ENCODE measurements at places on chromosomes 7 and 10.
A peak's percentile ranks its signal among the peaks of the same experiment; 100 is the strongest.

- no peak for DNase-seq
Measured at GRCh38 chr10:124991835-124992234, 49.9 kb downstream of the ZRANB1 start.

GRCh38 chr7:87152897-87153641 is 816 bp downstream of the DMTF1 start:
- DNase-seq, result no peak

- no peak for DNase-seq
Measured at GRCh38 chr10:116768786-116769185, 26.4 kb upstream of the HSPA12A start.

- DNase-seq, result no peak
Measured at GRCh38 chr7:40983111-40983510, 719.8 kb downstream of the INHBA start.

DNA sequence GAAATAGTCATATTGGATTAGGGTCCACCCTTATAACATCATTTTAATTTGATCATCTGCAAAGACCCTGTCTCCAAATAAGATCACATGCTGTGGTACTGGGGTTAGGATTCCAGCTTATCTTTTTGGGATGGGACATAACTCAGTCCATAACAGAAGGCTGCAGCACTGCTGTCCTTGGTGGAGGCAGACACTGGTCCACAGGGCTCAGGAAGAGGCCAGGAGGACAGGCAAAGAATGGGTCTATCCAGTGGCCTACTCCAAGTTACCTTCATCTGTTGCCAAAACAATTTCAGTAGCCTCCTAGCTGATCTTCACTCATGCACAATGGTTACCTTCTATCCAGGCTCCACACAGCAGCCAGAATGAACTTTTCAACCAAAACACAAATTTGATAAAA is 387.0 kb downstream of the GRID1 start:
- no peak for DNase-seq

- DNase-seq, result no peak
Measured at GRCh38 chr10:77637532-77638320, at the start of gene KCNMA1. Gene KCNMA1 (minus strand): TSS chr10:77637808.

- DNase-seq, result no peak
Measured at GRCh38 chr10:86963341-86963919, 4.9 kb upstream of the ADIRF start.

DNA sequence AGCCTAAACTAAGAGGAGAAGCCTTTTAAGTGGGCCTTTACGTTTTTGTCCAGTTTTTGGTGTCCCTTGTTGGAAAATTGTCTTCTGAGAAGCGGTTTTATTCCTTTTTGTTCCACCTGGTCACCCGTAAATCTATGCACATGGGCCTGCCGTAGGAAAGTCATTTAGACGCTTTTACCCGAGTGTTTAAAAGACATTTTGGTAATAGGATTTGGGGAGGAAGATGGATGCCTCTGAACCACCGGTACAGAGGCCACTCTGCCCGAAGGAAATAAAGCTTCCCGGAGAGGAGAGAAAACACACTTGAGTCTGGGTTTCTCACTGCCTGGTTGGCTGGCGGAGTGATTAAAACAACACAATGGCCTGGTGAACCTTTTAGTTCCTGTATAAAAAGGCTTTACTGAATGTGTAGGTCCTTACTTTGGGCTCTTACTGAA is 760 bp downstream of the THNSL1 start:
- DNase-seq, result peak; percentile 7

GRCh38 chr7:151406051-151406875 is 3.6 kb downstream of the WDR86 start:
- no peak for DNase-seq

DNA sequence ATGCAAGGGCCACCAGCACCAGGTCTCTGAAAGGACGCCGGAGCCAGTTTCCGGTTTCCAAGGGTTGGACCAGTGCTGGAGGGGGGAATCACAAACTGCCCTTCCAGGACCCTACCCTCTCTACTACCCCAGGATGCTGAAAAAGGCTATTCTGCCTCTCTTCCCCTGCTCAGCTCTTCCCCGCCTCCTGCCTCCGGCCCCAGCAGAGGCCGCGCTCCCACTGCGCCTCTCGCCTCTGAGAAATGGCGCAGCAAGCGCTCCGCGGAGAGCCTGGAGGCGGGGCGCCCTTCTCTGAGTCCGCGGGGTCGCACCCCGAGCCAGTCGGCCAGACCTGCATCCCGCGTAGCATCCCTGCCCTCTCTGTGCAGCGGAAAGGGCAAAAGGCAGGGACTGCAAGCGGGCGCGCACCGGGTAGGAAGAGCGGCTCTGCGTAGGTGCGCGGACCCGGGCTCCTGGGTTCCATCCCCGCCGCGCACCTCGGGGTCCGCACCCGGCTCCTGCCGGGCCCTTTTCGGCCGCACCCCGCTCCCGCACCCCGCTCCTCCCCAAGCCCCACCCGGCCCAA is 476 bp upstream of the RET start:
- no peak for DNase-seq

DNA sequence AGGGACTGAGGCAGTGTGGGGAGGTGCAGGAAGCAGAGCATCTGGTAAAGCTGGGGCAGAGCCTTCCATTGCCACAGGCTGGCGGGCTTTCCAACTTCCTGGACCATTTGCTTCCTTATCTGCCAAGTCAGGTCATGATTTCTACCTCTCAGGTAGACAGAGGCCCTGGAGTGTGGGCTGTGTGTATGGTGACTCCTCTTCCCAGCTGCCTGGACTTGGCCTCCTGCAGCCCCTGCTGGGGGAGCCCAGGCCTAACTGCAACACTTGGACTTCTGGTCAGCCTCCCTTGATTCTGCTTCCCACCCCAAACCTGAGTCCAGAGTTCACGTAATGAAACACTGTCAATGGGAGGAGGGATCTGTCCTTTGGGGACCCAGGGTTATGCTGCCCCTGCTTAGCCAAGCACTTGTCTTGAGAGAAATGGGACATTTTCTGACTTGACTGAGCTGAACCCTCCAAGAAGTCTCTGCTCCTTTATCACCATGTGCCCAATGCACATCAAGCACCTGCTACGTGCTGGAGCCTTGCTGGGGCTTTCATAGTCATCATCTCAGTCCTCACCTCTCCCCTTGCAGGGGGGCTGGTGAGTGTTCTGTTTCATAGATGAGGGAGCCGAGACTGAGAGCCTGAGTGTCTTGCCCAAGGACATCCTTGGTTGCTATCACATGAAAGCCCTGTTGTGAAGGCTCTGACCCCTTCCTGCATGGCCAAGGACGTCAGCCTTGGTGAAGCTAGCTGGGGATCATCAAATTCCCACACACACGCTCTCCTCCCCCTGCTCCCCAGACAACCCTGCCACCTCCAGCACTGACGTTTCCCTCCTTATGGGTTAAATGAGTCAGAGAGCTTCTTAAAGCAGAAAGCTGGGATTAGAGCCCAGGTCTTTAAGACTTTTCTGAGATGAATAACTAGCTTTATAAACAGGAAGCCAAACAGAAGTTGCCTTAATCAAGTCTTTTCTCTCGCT is 3.4 kb downstream of the CLEC2L start:
- DNase-seq, result no peak

- peak; percentile 44 for DNase-seq
Measured at GRCh38 chr10:29304264-29304994, 15.6 kb downstream of the LYZL1 start.

DNA sequence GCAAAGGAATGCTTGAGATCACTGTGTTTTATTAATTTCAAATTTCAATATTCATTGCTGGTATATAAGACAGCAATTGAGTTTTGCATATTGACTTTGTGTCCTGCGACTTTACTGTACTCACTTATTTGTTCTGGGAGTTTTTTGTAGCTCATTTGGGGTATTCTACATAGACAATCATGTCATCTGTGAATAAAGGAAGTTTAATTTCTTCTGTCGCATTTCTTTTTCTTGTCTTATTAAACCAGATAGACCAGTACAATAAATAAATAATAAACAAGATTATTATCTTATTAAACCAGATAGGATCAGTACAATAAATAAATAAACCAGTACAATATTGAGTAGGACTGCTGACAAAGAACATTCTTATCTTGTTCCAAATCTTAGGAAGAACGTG is 448.2 kb downstream of the RPS24 start:
- DNase-seq, result no peak

DNA sequence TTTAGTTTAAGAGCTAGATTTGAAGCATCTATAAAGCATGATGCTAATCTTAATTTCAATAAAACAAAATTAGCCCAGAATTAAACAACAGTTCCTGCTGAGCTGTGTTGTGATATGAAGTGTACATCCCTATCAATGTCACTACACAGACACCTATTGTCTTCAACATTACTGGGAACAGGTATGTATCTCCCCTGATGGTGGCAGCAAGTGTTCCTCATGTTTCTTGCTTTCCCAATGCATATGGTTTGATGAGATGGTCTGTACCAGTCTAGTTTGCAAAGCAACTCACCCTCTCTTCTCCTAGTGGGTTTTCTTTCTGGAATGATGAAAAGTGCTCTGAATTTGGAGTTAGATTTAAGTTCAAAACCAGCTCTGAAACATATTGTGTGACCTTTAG is 38.1 kb downstream of the TSPAN12 start:
- no peak for DNase-seq

GRCh38 chr10:92890471-92890870 is 42.2 kb downstream of the EXOC6 start:
- DNase-seq, result no peak

GRCh38 chr7:41694495-41694894 is 8.4 kb downstream of the INHBA start:
- no peak for DNase-seq

DNA sequence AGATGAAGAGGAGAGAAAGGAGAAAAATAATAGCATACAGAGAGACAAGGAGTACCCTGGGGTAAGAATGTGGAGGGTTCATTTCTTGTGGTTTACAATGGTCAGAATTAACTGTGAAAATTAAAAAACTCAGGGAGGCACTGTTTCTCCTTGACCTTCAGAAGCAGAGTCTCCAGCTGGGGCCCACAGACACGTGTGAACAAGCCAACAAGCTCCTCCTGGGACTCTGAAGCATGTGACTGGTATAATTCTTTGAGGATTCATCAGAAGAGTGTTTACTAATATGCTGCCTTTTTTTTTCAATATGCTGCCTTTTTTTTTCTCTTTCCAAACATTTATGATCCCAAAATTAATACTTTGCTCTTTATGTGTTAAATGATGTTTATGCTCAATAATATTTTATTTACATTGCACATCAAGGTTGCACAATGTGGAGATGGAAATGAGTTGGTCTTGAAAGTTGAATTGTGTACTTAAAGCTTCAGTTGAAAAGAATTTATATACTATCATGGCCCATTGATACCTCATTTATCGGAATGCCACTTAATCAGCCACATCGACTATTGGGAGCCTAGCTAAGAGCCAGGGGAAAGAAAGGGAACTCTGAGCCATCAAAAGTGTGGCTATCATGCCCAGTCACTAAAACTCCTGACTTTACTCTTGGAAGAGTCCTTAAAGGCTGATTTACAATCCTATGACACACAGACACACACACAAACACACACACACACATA is 134.7 kb upstream of the RHOBTB1 start:
- no peak for DNase-seq

GRCh38 chr7:151572136-151572535 is 52.4 kb upstream of the RHEB start:
- DNase-seq, result no peak

- DNase-seq, result no peak
Measured at GRCh38 chr10:35300063-35300699, 36.1 kb upstream of the CCNY start.

DNA sequence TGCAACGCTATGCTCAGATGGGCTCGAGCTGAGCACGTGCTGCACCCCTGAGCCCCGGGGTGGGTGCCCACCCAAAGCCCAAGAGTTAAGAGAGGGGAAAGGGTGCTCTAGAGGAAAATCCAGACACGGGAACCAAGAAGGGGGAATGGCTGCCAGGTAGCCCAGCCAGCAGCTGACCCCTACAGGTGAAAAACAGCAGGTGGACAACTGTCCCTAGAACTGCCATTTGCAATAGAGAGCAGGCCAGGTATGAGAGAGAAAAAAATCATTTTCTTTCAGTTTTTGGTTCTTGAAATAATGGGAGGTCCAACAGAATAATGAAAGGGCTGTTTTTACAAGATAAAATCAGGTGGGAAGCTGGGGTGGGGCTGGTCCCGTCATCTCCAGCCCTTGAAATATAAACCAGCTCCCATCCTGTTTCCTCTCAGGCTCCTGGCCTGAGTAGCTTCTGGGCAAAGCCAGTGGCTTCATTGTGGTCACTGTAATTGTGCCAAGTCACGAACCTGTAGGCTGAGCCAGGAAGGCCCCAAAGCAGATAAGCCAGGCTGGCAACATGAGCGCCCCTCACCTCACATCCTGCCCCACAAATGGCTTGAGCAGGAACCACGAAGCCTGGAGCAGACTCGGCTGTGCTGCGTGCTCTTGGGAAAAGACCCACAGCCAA is 257.8 kb downstream of the SNX10 start:
- DNase-seq, result no peak
